ENCODE measurements at places on chromosomes 4 and X.

DNA sequence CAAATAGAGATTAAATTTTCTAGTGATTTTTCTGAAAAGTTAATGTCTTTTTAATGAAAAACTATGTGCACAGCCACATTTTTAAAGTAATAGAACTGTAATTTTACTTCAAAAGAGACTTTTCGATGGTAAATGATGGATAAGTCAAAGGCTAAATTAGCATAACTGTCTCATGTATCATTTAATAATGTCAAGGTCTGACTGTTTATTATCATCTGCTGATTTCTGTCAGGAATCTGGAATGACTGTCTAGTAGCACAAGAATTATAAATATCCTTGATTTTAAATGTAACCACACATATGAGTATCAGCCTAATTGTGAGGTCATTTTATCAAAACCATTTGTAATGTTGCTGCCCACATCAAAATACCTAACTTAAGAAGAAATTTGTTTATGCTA lies 333.8 kb downstream of the EPHA5 start:
- no peak for DNase-seq

DNA sequence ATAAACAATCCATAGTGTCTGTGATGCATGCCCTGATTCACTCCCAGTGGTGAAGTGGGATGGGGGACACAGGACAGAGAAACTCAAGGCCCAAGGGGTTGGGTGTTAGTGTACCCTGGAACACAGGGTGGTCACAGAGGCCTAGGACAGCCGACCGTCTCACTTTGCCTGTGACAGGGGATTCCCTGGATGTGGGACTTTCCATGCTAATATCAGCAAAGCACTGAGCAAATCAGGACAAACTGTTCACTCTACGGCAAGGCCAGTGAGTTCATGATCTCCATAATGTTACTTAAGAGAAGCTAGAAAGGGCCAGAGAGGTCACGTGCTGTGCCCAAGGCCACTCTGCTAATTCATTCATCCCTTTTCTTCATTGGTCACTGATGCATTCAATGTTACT lies 158.7 kb upstream of the RBPJ start:
- peak; percentile 41 for DNase-seq

DNA sequence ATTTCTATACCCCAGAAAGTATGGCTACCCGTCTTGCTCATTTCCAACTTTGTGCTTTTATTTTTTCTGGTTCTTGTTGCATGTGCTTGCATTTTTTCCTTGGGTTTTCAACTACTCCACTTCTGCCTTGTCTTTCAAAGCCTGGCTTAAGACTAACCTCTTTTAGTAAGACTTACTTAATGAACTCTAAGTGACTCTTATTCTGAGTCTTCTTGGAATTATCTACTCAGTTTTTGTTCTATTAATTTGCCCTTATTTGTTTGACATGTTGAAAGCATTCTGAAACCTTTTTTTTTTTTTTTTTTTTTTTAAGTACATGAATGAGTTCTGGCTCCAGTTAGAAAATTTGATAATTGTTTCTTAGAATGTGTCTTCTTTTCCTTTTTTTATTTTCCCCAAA lies 74.8 kb downstream of the SLIT2 start:
- no peak for DNase-seq

DNA sequence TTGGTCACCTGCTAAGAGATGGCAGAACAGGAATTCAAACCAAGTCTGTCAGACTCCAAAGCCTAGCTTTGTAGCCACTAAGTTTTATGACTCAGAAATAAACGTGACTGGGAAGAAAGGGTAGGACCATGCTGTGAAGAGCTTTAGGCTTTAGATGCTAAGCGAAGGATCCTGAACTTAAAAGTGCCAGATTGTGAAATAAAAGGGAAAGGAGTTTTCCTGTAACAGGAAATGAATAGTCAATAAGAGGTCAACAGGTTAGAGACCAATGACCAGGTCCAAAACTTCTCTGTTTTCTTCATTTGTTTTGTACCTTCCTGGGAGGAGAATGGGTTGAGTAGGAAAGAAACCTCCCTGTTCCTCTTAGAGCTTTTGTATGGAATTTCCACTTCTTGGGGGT lies 98.8 kb upstream of the EOLA2 start:
- no peak for DNase-seq

DNA sequence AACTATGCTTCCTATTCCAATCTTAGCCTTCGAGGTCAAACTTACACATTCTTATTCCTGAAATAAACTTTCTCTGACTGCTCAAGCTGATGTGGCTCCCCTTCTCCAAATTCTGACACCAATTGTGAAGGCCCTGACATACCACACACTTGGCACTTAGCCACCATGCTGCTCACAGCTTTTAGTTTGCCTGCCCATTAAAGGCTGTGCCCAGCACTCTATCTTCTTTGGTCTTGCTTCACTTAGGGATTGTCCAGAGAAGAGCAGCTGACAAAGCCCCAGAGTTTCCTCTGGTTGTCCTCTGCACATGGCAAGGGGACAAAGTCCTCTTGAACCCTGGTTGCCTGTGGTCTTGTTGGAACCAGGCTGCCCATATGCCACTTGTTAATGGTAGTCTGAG lies 126.1 kb downstream of the ARHGEF9 start:
- peak; percentile 1 for DNase-seq

DNA sequence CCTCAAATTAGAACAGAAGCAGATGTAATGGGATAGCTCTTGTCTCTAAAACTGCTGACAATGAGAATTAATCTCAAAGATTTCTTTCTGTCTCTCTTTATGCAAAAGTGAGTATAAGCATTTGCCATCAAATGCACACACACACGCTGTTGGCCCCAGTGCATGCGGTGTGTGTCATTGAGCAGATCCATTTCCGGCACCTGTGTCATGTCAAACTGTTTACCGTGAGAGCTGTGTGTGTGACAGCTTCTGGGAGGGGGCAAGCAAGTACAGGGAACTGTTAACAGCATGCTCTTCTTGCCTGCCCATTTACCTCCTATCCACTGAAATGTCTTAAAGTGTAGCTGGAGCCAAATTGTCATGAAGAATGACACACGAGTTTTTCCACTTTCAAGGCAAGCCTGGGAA lies 297.9 kb upstream of the FAT4 start:
- DNase-seq, result no peak

- DNase-seq, result peak; percentile 44
Measured at GRCh38 chr4:92387459-92388069, 83.8 kb downstream of the GRID2 start.

GRCh38 chrX:31228909-31229308 lies 157.1 kb upstream of the FTHL17 start:
- DNase-seq, result peak; percentile 65

DNA sequence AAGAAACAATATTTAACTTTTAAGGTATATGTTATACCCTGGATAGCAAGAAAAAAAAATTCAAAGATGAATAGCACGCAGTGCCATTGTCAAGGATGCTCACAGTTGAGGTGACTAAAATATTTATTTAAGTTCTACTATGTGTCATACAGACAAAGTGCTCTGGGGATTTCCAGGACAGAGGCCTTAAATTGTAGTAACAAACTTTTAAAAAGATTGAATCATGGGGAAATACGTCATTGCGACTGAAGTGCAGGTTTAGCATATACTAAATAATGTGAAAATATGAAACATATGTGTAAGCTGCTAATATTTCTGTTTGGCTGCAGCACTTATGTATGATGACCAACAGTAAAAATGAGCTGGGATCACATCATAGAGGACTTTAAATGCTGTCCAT lies 748.0 kb upstream of the PCDH7 start:
- DNase-seq, result no peak

GRCh38 chr4:147813109-147813773 lies 81.4 kb downstream of the ARHGAP10 start:
- no peak for DNase-seq

DNA sequence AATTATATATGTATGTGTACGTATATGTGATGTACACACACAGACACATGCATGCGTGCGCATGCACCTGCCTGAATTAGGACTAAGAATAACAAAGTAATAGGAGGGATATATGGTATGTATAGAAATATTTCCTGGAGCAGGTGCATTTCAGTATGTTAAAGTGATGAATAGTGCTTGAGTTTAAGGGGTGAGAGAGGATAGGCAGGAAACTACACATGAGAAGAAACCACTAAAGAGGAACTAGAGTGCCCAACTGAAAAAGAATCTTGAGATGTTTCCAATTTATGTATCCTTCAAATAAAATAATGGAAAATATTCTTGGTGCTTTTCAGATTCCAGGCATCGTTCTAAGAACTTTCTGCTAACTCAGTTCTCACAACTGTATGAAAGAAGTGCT lies 52.6 kb upstream of the UNC5C start:
- no peak for DNase-seq

DNA sequence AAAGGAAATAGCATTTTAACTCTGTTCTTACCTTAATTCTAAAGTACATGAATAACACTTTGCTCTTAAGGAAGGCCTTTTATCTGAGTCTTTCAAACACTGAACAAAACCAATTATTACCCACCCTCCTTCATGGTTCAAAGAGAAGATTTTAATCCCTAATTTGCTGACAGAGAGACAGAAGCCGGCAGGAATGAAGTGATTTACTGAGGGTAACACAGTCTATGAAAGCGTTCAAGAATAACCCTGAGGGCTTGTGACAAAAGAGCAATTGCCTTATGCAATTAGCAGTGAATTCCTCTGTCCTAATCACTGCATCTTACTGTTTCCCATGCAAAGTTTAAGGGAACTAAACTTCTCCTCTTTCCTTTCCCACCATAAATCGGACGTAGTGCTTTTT lies 144.1 kb downstream of the PACRGL start:
- DNase-seq, result no peak
